ENCODE measurements at places on chromosomes 12 and 14. TPM values are rescaled to one million over a fixed set of nuclear protein-coding genes. Genes with fewer than 3 reads are reported as not detected.

Gene TMEM63C
- 2.8 TPM for polyA plus RNA-seq

Gene OR6C2
- not detected for polyA plus RNA-seq

Gene FOXM1
- 46.4 TPM for polyA plus RNA-seq

GRCh38 chr12:52278575-52279421 is 4.4 kb downstream of the KRT86 start:
- DNase-seq, result peak; percentile 68

Gene ZNF891
- 9.1 TPM for polyA plus RNA-seq

Gene HOXC9
- 25.2 TPM for polyA plus RNA-seq

GRCh38 chr14:99651953-99652746 is 7.2 kb downstream of the HHIPL1 start:
- no peak for DNase-seq

DNA sequence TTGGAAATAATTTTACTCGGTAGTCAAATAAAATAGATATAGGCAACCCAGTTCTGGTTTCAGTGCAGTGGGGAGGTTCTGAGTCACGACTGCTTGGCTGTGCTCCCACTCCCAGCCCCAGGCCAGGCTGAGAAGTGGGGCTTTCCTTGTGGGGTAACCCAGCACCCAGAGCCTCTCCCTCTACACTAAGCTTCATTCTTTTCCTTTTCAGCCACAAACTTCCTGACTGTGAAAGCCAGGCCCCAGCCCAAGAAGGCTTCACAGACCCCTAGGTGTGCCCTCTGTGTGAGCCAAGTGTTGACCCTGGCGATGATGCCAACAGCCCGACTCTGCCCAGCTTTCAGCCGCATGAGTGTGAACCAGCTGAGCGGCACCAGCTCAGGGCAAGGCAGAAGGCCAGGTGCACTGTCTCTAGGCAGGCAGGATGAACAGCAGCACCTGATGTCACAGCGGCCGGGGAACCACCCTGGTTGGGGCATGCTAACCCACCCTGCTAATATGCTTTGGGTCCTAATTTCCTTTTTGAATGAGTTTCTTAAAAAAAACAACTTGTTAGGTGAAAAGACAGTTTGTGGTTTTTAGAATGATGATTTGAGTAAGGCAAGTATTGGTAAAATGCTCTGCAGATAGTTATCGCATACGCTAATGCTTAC is 42.2 kb upstream of the ATP23 start:
- DNase-seq, result no peak

DNA sequence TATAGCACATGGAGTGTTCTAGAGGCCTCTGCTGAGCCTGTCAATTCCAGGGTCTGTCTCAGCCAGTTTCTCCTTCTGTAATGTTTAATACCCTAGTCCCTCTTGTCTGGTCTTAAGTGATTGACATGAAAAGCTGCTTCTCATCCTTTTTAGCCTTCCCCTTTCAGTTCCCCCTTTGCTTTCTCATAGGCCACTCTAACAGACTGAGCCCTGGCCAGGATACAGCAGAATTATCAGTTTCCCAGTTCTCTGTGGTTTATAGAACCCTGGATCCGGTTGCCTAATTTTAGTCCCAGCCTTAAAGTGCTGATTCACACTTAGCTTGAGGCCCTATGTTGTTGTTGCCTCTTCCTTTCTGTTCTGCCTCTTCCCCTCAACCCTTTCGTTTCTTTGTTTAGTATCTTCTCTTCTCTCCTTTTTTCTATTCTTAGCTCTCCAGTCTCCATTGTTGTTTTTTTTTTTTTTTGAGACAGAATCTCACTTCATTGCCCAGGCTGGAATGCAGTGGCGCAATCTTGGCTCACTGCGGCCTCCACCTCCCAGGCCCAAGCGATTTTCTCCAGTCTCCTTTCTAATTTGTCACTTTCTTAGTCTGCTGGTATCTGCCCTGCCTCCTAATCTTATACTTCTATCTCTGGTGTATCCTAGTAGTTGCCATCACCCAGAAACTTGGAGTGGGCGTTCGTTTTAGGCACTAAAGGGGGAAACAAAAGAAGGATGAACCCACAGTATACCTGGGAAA is 2.9 kb upstream of the BIN2 start:
- no peak for DNase-seq

DNA sequence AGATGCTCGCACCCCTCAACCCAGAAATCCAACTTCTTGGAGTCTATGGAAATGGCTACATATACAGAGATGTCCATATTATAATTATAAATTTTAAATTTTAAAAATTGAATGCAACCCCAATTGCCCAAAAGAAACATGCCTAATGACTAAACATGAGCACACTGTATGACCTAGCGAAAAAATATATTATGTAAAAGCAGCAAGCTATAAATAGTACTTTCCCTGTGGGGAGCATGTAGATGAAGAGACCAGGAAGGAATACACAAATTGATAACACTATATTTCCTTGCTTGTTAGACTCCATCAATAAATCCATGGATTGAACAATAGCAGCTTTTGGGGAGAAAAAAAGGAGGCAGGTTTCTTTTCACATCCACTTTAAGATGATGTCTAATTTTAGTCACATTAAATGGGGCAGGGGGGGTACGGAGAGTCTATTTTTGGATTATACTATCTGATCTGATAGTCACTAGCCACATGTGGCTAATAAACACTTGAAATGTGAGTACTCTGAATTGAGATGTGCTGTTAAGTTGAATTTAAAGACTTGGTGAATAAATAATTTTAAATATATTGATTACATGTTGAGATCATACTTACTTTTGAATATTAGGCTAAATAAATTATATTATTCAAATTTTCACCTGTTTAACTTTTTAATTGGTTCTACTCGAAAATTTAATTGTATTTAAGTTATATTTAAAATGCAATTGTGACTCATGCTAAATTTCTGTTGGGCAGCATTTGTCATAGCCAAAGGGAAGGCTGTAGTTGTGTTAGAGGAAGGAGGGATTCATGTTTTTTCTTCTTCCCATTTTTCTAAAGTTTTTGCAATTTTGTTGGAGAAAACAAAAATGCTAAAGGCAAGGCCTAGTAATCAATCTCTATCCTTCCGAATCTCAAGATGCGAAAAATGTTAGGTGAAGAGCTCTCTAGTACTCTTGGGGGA is 17.5 kb downstream of the MAX start:
- no peak for DNase-seq

GRCh38 chr14:21326972-21327371 is 47.1 kb downstream of the RPGRIP1 start:
- DNase-seq, result no peak

Gene BMAL2
- 7.5 TPM for polyA plus RNA-seq

GRCh38 chr14:102939820-102940561 is 17.5 kb downstream of the AMN start:
- DNase-seq, result no peak

Measured in left kidney (tissue), 8 donors.